ENCODE measurements at places on chromosomes 5 and 9.

- peak; percentile 10 for DNase-seq
These were observed 31.4 kb upstream of the BRD3 start for GRCh38 chr9:134099123-134099761.

DNA sequence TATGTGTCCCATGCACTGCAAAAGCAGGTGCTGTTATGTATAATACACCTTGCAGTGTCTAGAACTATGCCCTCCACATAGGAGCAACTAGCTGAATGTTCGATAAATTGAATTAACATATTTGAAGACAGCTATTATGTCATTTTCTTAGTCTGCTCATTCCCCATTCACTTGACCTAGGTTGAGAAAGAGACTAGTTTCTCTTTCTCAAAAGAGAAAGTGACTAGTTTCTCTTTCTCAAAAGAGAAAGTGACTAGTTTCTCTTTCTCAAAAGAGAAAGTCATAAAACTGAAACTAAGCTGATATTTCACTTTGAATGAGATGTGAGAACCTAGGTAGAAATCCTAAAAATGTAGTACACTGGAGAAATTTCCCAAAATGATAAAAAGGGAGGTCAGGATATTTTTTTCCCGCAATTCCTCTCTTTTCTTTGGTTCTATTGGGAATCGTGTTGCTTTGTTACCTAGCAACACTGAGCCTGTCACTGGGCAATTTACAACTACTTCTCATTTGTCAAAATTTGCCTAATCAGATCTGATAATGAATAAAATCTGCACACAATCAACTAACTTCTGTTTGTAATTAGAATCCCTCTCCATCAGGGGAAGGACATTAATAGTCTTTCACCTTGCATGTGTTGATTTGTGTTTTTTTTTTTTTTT, 132.0 kb upstream of the GRIA1 start:
- DNase-seq, result no peak

DNA sequence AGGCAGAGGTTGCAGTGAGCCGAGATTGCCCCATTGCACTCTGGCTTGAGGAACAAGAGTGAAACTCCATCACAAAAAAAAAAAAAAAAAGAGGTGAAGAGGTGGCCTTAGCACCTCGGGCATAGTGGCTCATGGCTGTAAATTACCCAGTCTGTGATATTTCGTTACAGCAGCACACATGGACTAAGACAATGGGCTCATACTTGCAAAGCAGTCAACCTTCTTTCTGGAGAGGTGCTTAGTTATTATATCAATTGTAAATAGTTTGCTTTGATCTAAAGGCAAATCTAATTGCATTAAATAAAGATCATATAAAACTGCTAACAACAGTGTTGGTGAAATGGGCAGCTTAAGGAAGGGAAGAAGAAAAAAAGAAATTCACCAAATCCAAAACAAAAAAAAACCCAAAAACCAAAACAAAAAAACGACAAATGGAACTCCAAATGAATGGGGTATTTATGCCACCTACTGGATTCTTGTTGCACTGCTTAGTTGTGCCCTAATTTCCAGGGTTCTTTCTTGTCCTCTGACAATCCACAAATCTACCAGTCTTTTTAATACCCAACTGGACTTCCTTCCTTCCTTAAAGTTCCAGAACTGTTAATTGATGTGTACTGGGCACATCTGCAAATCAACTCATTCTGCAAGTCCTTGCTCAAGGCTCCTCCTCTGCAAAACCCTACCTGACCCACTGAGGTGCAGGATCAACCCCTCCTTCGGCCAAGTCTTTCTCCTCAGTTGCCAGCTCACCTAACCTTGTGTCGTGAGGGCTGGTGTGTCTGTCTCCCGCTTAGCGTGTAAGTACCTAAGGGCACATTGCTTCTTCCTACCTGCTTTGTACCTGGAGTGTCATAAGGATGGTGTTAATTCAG, 35.0 kb upstream of the DMRT1 start:
- no peak for DNase-seq

DNA sequence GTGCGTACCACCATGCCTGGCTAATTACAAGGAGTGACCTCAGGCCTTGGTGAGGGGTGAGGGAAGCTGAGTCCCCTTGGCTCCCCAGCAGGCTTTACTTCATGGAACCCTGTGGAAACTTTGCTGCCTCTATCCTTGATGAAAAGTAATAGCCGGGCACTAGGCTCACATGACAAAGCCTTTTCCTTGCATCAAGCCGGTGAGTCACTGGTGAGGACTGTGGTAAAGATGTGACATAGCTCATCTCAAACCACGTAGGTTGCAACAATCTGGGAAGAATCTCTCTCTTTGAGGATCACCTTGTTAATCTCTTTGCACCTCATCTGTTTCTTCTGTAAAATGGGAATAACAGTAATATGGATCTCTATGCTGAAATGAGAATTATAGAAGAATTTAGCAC, 116.3 kb upstream of the SLC25A48 start:
- DNase-seq, result no peak

GRCh38 chr5:59190746-59191145, 607.9 kb downstream of the RAB3C start:
- no peak for DNase-seq

DNA sequence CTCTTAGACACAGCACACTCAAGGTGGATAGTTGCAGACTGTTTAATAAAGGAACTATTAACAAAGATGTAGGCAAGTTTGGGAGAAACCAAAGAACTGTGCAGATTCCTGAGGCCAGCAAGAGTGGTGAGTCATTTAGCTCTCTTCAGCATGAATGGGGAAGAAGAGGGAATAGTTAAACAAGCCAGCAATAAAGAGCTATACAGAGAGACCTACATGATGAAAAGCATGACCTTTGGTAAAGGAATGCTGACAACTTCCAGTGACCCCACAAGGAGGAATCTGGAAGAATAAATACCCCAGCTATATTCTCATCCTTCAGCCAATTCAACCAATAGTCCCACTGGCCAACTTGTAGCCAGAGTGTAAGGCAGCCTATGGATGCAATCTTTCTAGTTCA, 706.0 kb upstream of the GRAMD2B start:
- DNase-seq, result no peak

GRCh38 chr5:9644630-9645029, 14.5 kb upstream of the TAS2R1 start:
- DNase-seq, result no peak

GRCh38 chr9:77271023-77271690, 93.8 kb downstream of the VPS13A start:
- DNase-seq, result no peak

DNA sequence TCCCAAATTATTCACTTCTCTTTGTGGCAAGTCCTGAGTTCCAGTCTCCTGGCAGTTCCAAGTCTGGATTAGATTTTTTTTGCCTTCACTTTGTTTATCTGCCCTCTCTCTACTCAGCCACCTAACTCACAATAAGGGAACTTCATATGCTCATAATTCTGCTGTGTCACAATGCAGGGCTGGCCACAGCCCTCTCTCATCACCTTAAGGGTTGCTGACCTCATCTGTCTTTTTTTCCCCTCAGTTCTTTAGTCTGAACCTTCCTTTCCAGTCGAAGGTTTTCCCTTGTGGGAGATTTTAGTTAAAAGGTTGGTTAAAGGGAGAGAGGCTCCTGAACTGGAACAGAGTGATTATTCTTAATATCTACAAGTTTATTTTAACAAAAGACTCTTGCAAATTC, 4.1 kb downstream of the BAG1 start:
- no peak for DNase-seq

DNA sequence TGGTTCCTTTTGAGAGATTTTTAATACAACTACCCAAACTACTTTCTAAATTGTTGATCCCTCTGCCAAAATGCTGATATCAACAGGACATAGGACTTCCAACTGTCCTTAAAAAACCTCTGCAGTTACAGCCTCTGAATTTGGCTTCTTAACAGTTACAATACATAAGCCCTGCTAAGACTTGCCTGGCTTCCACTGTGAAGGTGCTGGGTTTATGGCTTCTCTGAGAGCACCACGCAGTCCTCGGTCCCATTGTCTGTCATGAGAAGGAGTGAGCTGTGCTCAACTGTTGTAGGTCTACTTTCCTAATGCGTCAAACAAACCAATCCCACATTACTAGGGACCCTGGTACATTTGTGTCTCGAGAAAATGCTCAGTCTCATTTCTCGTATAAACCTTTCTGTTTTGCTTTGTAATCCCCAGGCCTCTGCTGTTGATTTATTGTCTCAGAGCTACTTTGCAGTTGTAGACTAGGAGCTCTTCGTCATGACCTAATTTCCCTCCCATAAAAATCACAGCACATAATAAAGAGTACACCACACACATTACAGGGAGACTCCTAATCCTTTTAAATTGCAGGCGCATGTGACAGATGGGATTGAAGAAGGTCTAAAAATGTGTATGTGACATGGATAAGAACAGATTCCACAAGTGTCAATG, 274.9 kb downstream of the NR3C1 start:
- no peak for DNase-seq

GRCh38 chr5:78649861-78650496, 1.4 kb upstream of the LHFPL2 start:
- DNase-seq, result no peak

DNA sequence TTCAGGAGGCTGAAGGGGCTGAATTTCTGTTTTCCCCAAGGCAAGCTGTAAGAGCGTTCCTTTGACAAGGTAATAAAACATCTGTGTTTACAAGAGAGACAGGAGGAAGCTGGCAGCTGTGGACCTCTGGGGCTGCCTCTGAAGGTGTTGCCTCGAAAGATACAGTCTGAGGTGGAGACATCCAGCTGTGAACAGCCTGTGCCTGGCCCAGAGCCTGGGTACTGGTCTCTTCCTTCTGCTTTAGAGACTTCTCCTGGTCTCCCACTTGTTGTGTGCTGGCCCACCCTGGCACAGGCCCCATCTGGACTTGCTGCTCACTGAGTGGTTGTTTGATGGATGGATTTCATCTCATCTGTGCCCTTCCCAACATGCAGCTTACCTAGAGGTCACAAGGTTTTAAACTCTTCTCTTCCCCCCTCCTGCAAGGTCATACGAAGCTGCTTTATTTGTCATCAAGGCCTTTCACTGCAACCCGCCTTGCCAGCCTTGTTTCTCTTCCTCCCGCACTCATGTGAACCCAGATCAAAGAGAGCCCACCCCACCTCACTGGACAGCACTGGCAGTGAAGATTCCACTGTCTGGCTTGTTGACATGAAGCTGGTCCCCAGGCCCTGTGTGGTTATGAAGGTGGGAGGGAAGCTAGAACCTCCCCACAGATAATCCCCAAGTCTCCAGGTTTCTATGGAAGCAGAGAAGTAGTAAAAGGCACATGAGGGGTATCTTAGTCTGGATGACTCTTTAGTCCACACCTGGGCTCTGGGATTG, 35.0 kb upstream of the ALDH1B1 start:
- no peak for DNase-seq

- DNase-seq, result no peak
These were observed 120.0 kb downstream of the TRIO start for GRCh38 chr5:14263113-14263512.

DNA sequence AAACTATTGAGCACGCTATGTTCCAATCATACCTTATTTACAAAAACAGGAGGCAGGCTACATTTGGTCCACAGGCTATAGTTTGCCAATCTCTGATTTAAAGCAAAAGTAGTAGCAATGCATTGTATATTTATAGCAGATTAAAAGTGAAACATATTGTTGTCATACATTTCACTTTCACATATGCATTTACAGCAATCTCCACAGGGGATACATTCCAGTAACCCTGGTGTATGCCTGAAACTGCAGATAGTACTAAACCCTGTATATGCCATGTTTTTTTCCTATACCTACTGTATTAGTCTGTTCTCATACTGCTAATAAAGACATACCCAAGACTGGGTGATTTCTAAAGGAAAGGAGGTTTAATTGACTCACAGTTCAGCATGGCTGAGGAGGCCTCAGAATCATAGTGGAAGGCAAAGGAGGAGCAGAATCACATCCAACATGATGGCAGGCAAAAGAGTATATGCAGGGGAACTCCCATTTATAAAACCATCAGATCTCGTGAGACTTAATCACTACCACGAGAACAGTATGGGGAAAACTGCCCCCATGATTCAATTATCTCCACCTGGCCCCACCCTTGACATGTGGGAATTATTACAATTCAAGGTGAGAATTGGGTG, 5.9 kb upstream of the CSF1R start:
- DNase-seq, result no peak

DNA sequence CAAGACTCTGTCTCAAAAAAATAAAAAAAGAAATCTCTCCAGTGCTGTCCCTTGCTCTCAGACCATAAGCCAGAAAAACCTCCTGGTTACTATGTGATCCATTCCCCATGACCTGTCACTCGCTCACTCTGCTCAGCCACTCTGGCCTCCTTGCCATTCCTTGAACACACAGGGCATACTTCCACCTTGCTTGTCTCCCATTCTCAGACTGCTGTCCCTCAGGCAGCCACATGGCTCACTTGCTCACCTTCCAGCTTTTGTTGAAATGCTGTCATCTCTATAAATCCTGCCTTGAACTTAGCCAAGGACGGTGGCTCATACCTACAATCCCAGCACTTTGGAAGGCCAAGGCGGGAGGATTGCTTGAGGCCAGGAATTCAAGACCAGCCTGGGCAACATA, 82.9 kb downstream of the UGCG start:
- DNase-seq, result no peak

DNA sequence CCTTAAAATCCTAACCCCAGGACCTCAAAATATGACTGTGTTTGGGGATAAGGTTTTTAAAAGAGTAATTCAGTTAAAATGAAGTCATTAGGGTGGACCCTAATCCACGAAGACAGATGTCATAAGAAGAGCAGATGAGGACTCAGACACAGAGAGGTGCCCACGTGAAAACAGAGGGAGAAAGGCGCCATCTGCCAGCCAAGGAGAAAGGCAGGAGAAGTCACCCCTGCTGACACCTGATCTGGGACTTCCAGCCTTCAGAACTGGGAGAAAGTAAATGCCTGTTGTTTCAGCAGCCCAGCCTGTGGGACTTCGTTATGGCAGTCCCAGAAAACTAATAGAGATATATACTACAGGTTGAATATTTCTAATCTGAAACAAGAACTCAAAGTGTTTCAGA, 67.4 kb downstream of the ROR2 start:
- DNase-seq, result no peak

- no peak for DNase-seq
These were observed 258.7 kb upstream of the RASA1 start for GRCh38 chr5:87008751-87009560.

DNA sequence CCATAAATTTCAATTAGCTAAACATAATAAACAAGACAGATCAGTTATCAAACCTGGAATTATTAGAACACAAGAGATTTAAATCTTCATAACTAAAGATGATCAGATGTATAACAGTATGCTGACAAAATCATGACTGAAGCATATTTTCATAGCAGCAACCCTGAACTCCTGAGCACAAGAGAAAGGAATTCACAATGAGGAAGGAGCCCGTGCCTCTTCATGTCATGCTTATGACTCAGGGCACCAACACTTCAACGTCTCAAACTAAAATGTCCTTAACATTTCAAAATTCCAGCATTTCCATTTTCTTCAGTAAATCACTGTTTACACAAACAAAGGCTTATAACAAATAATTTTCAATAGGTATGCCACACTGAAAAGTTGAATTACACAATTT, 6.7 kb downstream of the AP3B1 start:
- DNase-seq, result no peak

DNA sequence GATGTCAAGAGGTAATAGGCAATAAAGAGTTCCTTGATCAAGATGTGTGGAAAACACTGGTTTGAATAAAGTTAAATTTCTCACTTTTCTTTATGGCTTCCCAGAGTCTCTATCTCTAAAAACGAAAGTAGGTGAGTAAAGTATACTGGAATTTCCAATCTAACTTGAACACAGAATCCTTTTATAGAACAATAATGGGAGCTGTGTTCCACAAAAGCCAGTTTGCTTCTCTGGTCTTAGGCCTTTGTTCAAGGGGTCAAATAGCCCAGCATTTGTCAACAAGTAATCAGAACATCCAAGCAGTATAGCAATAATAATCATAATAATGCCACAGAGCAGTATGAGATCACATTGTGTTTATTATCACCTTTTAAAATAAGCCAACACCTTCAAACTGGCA, 20.2 kb downstream of the ATP10B start:
- DNase-seq, result no peak

GRCh38 chr9:71863631-71864030, 47.4 kb downstream of the ABHD17B start:
- no peak for DNase-seq

Data from stimulated activated CD4-positive, alpha-beta T cell treated with anti-CD3 and anti-CD28 coated beads, Interleukin-15, amount 100 ng/mL, for 1 hour (primary cell).